HFFc6 (cell line): ENCODE measurements at places on chromosomes 5 and 9. TPM values are rescaled to one million over a fixed set of nuclear protein-coding genes. Genes with fewer than 3 reads are reported as not detected.

Gene FRMD3
- total RNA-seq = 4.4 to 11.9 TPM (median 7.4 TPM) in 3 replicates

Gene BSPRY
- total RNA-seq = not detected in 2 replicates

Gene ABCA2
- 23.6 to 32.9 TPM (median 31.1 TPM) in 3 replicates for total RNA-seq

Gene PCDHGA11
- total RNA-seq = 2.3 to 11.3 TPM (median 2.3 TPM) in 3 replicates

GRCh38 chr5:159338118-159338517, 7.8 kb upstream of the IL12B start:
- H3K27ac ChIP-seq = peak overlapping the region; percentile 86
- H3K4me1 ChIP-seq = peaks cover 67% of the 10 kb centered on the region
- H3K4me3 ChIP-seq = peak overlapping the region; percentile 32; the same call in 1 of the 2 replicates
- peaks cover 4% of the 10 kb centered on the region; the same call in 1 of the 2 replicates for H3K36me3 ChIP-seq
- no peak for DNase-seq
- peaks cover 3% of the 10 kb centered on the region; the same call in 1 of the 2 replicates for H3K27me3 ChIP-seq

- H3K36me3 ChIP-seq = peaks cover 7% of the 10 kb centered on the region; the same call in 1 of the 2 replicates
- peaks cover 33% of the 10 kb centered on the region for H3K4me1 ChIP-seq
- H3K4me3 ChIP-seq = peak overlapping the region; percentile 55
- peak overlapping the region; percentile 78 for H3K27ac ChIP-seq
- H3K27me3 ChIP-seq = no peaks in the 10 kb centered on the region; the same call in 1 of the 2 replicates
Observed at GRCh38 chr9:3954331-3955304, 345.2 kb downstream of the GLIS3 start.

- peaks cover 52% of the 10 kb centered on the region for H3K4me1 ChIP-seq
- H3K4me3 ChIP-seq = no peak overlapping the region
- no peak overlapping the region for H3K27ac ChIP-seq
- H3K36me3 ChIP-seq = no peaks in the 10 kb centered on the region
Observed at GRCh38 chr5:58405175-58405574, 54.7 kb downstream of the PLK2 start.

DNA sequence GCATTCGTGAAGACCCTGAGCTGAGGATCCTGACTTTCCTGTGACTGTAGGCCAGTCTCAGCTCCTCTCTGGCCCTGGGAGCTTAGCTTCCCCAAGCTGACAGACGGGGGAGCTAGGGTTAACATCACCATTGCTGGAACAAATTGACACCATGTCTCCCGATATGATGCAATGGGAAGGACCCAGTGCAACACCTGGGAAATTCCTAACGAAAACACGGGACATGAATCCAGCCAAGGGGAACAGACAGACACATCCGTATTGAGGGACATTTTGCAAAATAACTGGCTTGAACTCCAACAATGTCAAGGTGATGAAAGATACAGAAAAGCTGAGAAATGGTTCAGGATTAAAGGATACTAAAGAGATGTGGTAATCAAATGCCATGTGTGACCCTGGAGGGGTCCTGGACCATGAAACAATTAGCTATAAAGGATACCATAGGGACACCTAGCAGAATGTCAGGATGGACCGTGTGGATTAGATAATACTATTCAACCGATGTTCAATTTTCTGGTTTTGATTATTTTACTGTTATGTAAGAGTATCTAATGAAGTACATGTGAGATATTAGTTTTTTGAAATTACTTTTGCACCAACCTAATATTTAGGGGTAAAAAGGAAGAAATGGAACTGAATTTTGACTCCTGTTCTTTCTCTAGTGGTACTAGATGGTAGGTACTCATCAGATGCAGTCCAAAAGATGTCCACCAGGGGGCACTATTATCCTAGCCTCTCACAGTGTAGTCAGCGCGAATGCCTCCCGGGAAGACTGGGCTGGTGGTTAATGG, 52.7 kb downstream of the NDST1 start:
- peaks cover 15% of the 10 kb centered on the region for H3K36me3 ChIP-seq
- peak overlapping the region; percentile 72 for H3K27ac ChIP-seq
- peak; percentile 81 for DNase-seq
- peaks cover 9% of the 10 kb centered on the region for H3K27me3 ChIP-seq

DNA sequence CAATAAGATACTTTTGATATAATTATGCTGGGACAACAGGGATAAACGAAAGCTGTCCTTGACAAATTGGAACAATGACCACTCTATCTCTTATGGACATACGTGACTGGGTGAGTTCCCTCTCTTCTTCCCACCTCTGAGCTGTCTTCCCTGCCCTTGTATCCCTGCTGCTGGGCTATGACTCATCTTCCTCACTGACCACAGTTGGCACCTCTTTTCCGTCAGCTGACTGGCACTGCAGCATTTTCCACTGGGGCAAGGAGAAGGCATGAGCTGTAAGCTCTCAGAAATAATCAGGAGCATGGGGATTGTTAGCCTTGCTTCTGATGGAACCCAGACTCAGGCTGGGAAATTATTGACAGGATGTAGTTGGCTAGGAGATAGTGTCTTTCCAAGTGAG, 48.7 kb downstream of the PCSK1 start:
- peaks cover 9% of the 10 kb centered on the region for H3K27me3 ChIP-seq
- H3K4me1 ChIP-seq = peaks cover 19% of the 10 kb centered on the region
- H3K27ac ChIP-seq = no peak overlapping the region
